ENCODE measurements at places on chromosomes 2 and 18.

DNA sequence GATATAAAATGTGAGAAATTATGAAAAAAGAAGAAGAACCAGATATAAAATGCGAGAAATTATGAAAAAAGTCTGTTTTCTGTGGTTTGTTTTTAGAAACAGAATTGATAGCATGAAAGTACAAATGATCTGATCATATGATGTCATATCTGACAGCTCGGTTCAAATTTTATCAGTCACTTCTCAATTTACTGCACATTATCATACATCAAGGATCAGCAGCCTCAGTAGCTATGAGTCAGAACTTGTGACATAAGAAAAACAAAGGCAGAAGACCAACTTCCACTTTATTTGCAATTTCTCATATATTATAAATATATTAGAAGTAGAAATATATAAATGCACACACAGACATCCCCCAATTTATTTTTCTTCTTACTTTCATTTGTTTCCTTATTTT, 634.0 kb downstream of the LRP1B start:
- no peak for DNase-seq

GRCh38 chr2:217966423-217967070, 36.2 kb downstream of the TNS1 start:
- DNase-seq = peak; percentile 14

GRCh38 chr2:150601280-150602038, 114.0 kb upstream of the RND3 start:
- no peak for DNase-seq

- DNase-seq = no peak
Observed at GRCh38 chr2:237500681-237501424, 13.8 kb downstream of the MLPH start.

GRCh38 chr2:175755169-175755568, 246.9 kb downstream of the LNPK start:
- no peak for DNase-seq

- no peak for DNase-seq
Observed at GRCh38 chr18:42274488-42275137, 319.6 kb downstream of the PIK3C3 start.

DNA sequence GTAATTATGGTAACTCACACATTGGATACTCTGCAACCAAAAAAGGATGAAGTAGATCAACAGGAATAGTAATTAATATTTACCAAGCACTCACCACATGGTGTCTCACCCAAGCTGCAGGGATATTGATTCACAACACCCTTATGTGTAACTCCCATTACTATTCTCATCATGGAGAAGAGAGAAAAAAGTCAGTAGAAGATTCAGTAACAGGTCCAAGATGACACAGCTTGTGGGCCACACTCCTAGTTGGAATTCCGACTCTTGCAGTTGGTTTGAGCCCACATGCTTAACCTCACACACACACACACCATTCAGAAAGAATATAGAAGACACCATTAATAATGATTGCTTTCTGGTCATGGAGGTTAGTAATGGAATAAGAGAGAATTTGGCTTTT, 1.7 kb upstream of the MLPH start:
- DNase-seq = no peak

DNA sequence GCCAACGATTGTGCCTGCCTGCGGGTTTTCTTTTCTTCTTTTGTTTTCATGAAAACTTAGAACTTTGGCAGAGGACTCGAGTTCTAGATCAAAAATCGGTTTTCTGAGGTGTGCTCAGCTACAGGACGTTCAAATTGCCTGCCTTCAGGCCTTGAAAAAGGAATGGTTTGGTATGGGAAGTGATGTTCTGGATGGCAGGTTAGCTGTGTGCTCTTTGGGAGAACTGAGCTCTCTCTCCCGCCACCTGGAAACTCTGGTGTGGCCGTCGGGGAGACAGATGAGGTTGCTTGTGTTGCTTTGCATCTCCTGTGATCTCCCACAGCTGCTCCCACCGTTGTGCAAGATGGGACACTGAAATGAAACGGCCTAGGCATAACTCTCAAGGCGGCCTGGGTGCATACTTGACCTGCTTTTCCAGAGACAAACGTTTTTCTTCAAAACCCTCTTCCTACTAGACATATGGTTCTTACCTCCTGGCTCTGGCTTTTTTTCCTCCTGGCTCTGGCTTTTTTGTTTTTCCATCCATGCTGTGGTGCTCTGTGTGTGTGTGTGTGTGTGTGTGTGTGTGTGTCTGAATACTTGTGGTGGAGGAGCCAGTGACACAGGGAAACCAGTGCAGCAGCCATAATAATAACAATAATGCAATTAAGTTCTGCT, 2.0 kb downstream of the FMNL2 start:
- no peak for DNase-seq

DNA sequence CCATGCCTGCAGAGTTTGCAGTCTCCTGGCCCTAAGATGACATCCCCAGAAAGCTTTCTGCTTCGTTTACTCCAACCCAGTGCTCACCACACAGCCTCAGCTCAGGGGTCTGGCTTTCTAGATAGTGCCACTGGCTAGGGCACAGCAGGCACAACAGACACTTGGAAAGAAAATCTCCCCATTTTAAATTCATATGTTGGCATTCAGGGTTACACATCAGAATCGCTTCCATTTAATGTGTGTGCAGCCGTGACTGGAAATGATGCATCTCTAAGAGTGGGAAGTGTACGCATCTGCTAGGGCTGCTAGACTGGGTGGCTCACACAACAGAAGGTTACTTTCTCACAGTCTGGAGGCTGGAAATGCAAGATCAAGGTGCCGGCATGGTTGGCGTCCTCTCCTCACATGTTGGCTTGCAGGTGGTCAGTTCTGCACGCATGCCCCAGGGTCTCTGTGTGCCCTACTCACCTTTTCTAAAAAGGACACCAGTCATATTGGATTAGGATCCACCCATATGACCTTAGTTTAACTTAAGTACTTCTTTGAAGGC, 329.4 kb upstream of the RAB12 start:
- DNase-seq = no peak

DNA sequence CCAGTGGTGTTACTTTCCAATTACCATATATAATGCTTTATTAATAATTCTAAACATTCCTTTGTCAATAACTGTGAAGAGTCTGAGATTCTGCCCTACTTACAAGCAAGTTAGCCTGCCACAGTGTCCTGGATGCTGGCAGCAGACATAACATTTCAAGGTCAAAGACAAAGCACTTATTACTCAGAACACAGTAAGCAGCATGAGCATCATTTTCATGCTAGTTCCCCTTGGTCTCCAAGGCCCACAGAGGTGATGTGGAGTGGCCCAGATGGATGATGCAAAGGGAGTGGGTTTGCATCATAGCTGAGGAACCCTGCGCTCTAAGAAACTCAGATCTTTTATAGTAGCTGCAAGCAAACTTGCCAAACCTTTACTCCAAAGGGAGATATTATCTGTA, 349.7 kb downstream of the ZEB2 start:
- DNase-seq = no peak
